ENCODE measurements at places on chromosomes 12 and 14. TPM values are rescaled to one million over a fixed set of nuclear protein-coding genes. Genes with fewer than 3 reads are reported as not detected.

FAM181A gene
- total RNA-seq, result not detected

TGFB3 gene
- 2.3 TPM for total RNA-seq

DYRK2 gene
- total RNA-seq, result 15.1 TPM

SLC39A5 gene
- 0.27 TPM for total RNA-seq

LRP1-AS gene
- not detected for total RNA-seq

ACOT4 gene
- total RNA-seq, result not detected

PPFIA2 gene
- not detected for total RNA-seq

GALNT8 gene
- not detected for total RNA-seq

SLCO1B1 gene
- not detected for total RNA-seq

CPNE8 gene
- total RNA-seq, result 3.4 TPM

PTPRO gene
- 0.22 TPM for total RNA-seq

GPR68 gene
- 9.4 TPM for total RNA-seq

SERPINA12 gene
- total RNA-seq, result not detected

ABHD12B gene
- not detected for total RNA-seq

IL31 gene
- total RNA-seq, result not detected

ZBTB42 gene
- total RNA-seq, result 7.4 TPM

WNT1 gene
- total RNA-seq, result not detected

PPP2R5E gene
- total RNA-seq, result 30.3 TPM

INHBE gene
- 8.6 TPM for total RNA-seq

GON7 gene
- total RNA-seq, result 13.7 TPM

PAN2 gene
- total RNA-seq, result 51.4 TPM

CISTR gene
- not detected for total RNA-seq

NEDD8 gene
- total RNA-seq, result 142 TPM

OVCH1 gene
- total RNA-seq, result not detected

OASL gene
- not detected for total RNA-seq

ETFRF1 gene
- total RNA-seq, result 17.7 TPM

CLEC12A gene
- not detected for total RNA-seq

All from K562 (cell line).